Panc1 (cell line): ENCODE measurements at places on chromosomes 5 and 9.

DNA sequence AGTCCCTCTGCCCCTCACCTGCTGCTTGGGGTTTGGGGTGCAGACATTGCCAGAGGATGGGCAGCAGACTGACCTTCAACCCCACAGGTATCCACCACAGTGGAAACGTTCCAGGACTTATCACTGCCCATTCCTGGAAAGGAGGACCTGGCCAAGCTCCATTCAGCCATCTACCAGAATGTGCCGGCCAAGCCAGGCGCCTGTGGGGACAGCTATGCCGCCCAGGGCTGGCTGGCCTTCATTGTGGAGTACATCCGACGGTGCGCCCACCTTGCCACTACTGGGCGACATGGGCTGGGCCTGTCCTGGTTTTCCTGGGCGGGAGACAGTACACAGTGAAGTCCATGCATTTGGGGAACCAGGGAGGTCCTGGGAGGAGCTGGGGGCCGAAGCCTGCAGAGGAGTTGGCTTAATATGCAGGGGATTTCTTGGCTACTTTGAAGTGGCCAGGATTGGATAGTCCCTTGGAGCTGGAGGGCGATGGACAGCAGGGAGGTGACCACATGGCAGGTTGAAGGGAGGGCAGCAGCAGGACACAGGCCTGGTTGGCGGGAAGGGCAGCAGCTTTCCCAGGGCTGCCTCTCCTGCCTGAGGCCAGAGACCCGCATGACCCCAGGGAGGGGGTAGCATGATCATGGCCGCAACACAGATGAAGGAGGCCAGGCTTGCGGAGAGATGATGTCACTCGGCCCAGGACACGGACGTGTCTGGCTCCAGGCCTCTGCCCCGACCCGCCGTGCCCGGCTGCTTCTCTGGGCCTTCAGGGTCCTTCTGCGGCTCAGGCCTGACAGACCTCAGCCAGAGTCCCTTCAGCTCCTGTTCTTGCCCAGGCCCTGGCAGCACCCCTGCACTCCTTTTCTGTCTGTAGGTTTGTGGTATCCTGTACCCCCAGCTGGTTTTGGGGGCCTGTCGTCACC lies 34.6 kb downstream of the USP20 start:
- DNase-seq, result no peak

DNA sequence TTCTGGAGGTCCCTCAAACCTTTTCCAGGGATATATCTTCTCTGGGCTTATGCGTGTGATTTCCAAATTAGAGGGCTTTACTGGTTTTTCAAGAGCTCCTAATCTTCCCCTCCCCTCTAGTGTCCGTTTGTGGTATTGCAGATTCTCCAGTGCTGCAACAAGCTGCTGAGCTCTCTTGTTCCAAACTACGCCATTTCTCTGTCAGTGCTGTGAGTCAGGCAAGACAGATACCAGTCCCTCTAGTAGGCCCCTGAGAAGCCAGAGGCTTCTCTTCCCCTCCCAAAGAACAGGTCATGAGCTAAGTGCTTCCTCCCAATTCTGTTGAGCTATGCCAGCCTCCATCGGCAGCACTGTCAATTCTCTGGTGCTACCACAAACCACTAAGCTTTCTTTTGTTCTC lies 149.5 kb downstream of the FANCC start:
- peak; percentile 65 for DNase-seq

GRCh38 chr9:6034954-6035353 lies 19.5 kb upstream of the RANBP6 start:
- DNase-seq, result no peak

GRCh38 chr9:19947996-19948395 lies 159.2 kb upstream of the SLC24A2 start:
- no peak for DNase-seq

DNA sequence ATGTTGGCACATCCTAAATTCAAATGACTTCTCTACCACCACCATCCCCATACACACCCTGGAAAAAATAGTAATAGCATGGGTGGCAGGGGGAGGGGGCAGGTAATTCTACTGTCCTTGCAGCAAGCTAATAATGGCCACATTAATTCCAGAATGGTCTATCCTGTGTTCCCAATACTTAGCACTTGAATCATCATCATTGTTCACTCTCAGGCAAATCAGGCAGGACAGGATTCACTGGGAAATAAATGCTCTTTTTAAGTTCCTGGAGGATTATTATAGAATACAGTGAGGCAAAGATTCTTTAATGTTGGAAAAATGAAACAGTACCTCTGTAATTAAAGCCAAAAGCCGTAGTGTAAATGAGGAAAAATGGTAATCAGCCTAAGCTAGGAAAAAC lies 254.5 kb downstream of the ARRDC3 start:
- no peak for DNase-seq
